ENCODE measurements at places on chromosomes 7 and 10.

DNA sequence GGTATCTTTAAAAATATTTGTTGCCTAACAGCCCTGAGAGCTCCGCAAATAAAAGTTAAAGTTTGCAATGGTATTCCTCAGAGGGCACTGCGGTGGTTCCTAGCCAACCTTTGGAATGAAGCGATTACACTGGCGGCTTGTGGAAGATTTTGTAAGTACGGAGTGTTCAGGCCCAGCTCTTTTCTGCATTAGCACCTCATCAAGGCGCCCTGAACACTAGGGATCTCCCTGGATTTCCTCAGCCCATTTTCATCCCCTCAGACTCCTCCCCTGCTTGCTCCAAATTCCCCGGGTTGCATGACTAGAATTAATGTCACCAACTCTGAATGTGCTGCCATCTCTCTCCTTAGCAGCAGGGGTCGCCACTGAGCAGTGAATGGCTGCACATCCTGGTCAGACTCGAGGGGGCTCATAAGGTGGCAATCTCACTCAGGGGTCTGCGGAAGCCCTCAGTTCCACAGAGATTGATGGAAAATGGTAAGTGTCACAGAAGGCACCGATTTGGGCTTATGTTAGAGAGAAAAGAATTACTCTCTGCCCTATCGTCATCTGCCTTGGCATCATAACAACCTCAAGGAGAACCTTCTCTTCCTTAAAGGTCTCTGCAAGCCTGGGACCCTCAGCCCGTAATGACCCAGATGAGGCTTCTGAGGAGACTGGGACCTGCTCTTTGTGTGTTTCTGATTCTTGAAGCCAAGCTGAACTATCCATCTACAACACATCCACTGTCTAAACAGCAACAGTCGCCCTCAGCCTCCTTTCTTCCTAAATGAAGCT lies 262.8 kb upstream of the AOAH start:
- DNase-seq, result peak; percentile 40

GRCh38 chr7:119684763-119685162 lies 588.2 kb upstream of the KCND2 start:
- no peak for DNase-seq

DNA sequence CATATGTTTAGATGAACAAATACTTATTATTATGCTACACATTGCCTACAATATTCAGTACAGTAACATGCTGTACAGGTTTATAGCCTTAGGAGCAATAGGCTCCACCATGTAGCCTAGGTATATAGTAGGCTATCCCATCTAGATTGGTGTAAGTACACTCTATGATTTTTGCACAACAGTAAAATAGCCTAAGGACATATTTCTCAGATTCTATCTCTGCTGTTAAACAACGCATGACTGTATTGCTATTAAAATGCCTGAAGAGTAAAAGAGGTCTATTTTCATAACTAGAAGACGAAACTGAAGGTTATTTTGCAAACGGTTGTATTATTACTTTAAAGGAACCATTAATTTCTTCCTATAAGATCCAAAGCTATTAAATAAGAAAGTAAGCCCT lies 88.3 kb downstream of the SEMA3A start:
- DNase-seq, result no peak

DNA sequence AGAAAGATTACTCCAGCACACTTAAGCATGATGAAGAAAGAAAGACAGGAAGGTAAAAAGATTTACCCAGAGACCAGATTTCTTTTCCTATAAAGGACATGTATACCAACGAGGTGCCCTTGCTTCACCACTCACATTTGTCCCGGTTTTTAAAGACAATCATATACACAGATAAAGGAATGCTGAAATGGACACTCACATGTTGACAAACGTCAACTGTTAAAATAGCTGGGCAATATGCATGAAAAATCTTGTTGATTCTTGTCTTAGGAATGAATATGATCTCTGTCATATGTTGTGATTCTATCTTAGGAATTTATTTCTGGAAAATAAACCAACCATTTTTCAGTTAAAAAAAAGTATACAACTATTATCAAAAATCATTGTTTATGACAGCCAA lies 158.2 kb downstream of the SRPK2 start:
- no peak for DNase-seq

Measured in activated T-helper 1 cell treated with anti-CD3 and anti-CD28 coated beads, Interleukin-12 subunit alpha, Interleukin-12 subunit beta, Interleukin-2, Interleukin-4 antibody, amounts not matched to agents 30 ng/mL and 10 ng/mL and 1 ng/mL, durations not matched to agents 14 hours and 24 hours and 36 hours (primary cell).